ENCODE measurements at places on chromosomes 6 and 20.

DNA sequence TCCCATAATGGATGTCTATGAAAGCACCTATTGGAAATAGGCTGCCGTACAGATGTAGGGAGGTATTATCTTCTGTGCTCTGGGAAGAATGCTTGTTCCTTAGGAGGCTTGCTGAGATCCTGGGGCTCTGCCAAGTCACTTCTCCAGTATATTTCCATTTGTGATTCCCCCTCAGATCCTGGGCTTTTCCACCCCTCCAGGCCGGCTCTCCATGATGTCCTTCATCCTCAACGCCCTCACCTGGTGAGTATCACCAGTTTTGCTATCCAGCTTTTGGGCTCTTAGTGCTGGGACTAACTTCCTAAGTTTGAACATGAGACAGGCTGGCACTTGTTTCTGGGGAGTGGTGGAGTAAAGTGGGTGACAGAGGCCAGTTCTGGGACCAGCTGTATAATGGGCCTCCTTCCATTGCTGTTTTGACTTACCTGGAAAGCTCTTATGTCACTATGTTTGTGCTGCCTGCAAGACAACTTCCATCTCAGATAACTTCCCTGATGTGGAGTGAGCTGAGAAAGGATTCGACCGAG lies 2.6 kb downstream of the SYS1 start:
- no peak for DNase-seq

- DNase-seq = no peak
Observed at GRCh38 chr20:2817891-2818595, 1.9 kb downstream of the TMEM239 start.

DNA sequence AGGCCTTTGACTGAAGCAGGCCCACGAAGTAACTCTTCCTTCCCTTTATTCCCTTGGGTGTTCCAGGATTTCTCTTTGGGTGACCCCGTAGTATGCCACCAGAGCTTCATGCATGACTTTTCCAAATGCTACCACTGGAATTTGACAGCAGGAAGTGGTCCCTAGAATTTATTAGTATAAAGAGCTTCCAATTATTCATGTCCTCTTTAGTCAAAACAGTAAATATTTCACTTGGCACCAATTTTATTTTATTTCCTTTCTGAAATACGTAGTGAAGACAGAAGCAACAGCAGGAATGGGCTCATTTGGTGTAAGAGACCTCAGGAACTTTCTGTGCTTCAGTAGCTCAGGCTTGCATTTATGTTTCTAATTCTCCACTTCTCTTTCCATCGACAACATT lies 151.3 kb downstream of the LCA5 start:
- DNase-seq = no peak

GRCh38 chr6:158131926-158132325 lies 36.1 kb downstream of the SERAC1 start:
- no peak for DNase-seq

DNA sequence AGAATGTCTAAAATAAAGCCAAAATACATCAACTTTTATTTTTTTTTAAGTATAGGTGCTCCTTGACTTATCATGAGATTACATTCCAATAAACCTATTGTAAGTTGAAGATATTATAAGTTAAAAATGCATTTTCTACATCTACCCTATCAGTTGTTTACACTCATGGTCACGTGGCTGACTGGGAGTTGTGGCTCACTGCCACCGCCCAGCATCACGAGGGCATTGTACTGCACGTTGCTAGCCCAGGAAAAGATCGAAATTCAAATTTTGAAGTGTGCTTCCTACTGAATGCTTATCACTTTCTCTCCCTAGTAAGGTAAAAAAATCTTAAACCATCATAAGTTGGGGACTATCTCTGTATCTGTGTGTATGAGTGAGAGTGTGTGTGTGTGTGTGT lies 126.6 kb upstream of the RIN2 start:
- no peak for DNase-seq

- DNase-seq = peak; percentile 63
Observed at GRCh38 chr20:57652606-57653545, 32.6 kb upstream of the ZBP1 start.

DNA sequence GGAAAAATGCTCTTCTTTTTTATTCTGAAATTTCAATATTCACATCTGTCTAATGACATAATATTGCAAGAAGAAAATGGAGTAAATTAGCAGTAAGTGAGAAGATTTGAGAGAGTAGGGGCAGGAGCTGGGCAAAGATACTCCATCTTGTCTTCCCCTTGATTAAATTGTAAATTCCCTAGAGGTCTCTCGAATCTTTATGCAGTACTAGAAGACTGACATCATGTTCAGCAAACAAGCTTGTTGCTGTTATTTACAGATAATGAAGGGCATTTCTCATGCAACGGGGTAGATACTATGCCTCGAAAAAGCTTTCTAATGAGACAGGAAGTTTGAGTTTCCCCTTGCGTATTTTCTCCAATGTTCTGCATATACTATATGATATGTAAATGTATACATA lies 306.9 kb upstream of the PTCHD4 start:
- DNase-seq = no peak

GRCh38 chr6:127547904-127548649 lies 28.9 kb upstream of the C6orf58 start:
- DNase-seq = no peak

DNA sequence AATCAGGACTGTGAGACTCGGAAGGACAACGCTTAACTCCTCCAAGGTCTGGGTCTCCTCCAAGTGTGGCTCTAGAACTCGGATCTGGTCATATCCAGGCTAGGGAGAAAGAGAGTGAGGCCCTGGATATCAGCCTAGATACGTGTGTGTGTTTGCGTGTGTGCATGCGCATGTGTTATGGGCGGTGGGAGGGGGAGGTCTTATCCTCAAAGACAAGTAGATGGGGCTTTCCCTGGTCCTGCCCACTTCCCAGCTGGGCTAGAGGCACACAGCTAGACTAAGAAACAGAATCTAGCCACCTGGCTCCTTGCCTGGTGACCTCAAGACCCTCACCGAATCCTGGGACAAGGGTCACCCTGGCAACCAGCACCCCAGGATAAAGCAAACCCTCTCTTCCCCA lies 13.2 kb downstream of the CPNE5 start:
- DNase-seq = no peak

DNA sequence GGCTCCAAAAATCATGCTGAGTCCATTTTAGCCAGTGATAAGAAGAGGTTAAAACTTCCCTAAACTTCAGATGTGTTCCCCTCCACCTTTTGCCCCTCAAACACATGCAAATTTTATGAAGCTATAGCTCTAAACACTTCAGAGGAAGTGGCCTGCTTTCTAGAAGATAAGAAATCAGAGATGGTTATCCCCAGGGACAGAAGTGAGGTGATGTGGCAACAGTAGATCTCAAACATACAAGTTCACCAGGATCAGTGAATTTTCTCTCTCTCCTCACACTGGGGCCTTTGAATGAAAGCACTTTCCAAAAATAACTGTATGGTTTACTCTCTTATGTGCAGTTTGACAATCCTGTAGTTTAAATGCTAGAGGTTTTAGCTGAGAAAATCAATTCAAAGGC lies 332.0 kb downstream of the BTBD9 start:
- no peak for DNase-seq

DNA sequence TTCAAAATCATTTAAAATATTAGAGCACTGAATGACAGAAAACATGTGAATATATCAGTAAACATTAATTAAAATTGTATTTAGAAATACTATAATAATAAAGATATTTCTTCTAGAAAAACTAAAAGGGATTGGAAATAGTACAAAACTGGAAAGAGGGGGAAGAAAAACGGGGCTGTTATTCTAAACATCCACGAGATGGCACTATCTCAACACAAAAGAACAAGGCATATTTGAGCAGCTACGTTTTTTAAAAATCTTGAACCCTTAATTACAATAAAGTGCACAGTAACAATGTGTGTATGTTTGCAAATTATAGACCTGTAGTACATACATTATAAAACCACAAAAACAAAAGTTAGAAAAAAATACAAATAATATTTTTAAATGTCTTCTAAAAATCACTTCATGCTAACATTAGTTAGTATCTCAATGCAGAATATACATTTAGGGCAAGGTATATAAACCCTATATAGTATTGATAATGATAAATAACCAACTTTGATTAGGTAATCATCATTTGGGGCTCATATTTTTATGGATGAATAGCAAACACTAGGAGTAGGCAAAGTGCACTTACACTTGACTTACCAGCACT lies 42.5 kb upstream of the PNISR start:
- DNase-seq = no peak

DNA sequence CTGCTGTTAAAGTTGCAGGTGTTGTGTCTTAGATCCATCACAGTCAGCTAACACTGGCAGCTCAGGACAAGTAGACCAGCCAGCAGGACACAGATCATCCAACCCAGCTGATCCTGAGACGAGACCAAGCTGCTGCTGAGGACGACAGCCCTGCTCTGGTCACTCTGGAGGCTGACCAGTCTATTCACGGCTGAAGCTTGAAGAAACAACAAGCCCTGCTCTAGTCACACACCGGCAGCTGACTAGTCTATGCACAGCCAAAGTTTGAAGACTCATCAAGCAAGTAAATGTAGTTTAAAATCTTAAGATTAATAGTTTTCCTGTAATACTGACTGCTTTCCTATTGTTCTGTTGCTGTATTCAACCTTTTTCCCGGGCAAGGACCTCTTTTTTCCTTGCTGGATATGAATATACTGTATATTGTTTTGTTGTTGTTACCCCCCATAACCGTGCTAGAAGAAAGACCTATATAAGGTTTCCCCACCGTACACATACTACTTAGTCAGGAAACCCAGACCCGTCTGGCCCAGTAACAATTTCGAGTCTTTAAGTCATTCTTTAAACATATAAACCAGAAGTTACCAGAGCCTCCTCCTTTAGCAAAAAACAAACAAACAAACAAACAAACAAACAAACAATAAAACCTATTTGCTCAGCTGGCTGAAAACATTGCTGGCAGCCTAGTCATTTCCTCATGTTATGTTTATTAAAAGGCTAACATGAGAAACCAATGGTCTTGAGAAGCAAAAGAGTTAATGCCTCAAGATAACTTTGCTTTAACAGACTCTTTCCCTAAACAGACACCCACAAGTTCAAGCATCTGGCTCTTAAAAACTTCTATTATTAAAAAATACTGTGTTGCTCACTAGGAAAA lies 16.7 kb upstream of the GSTA3 start:
- DNase-seq = no peak

GRCh38 chr6:12572896-12573827 lies 143.4 kb upstream of the PHACTR1 start:
- DNase-seq = no peak

- no peak for DNase-seq
Observed at GRCh38 chr6:156347246-156347645, 429.9 kb upstream of the ARID1B start.

- DNase-seq = peak; percentile 68
Observed at GRCh38 chr6:67131827-67132226, 1424.8 kb upstream of the EYS start.

DNA sequence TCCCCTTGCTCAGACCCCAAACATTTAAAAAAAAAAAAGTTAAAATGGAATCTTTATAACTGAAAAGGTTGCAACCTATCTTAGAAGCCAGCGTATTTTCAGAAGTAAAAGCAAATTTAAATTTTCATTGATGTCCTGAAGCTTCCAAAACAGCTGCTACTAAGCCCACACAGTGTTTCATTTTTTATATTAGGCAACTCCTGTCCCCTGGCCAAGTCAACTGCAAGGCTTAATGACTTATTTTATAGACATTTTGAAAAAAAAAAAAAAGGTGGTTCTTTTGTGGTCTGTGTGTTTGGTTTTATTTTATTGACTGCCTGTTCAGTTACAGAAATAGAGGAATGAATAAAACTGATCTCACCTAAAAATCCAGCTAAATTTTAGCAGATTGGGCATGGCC lies 13.0 kb downstream of the CFAP61 start:
- no peak for DNase-seq

DNA sequence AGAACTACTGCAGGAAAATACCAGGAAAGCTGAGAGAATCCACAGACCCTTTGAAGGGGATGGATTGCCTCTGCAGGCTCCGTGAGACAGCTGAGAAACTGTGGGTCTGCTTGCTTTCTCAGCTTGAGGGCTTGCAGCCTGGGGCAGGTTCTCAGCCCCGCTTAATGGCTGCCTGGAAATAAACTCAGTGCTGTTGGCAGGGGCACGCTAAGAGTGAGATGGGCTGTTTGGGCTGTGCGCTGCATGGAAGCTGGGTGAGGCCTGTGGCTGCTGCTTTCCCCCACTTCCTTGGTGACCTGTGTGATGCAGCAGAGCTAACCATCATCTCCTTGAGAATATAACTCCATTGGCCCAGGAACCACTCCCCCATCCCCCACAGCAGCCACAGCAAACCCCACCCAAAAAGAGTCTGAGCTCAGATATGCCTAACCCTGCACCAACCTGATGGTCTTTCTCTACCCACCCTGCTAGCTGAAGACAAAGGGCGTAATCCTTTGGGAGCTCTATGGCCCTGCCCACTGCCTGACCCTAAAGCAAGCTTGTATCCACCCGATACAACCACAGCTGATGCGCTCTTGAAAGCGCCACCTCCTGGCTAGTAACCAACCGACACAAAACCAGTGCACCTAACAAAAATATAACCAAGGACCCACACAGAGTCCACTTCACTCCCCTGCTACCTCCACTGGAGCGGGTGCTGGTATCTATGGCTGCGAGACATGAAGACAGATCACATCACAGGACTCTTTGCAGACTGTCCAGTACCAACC lies 800.6 kb upstream of the MAP3K7 start:
- no peak for DNase-seq

DNA sequence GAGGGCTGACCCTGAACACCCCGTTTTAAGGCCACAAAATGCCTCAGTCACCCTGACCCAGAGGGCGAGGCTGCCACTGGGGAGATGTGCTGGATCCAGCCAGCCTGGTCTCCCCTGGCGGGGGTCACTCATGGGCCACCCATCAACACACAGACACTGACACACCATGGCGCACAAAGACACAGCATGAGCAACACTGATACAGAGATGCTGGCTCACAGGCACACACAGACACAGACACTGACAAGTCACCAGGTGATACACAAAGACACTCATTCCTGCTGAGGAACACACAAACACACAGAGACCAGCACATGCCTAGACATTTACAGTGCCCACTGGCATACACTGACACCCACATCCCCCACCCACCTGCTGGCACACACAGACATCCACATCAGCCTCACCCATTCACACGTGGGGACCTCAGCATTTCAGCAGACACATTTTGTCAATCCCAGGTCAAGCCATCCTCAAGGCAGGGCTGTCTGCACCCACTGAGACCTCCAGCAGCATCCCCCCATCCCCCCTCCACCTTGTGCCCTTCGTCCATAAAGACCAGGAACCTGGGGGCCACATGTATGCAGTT lies 63.4 kb downstream of the MDGA1 start:
- no peak for DNase-seq

- DNase-seq = no peak
Observed at GRCh38 chr6:112173221-112173804, 81.1 kb downstream of the LAMA4 start.

GRCh38 chr6:6749702-6750491 lies 161.4 kb downstream of the LY86 start:
- DNase-seq = peak; percentile 65

GRCh38 chr6:111709201-111709600 lies 103.5 kb upstream of the TRAF3IP2 start:
- no peak for DNase-seq
